ENCODE measurements at places on chromosomes 5 and 9.

DNA sequence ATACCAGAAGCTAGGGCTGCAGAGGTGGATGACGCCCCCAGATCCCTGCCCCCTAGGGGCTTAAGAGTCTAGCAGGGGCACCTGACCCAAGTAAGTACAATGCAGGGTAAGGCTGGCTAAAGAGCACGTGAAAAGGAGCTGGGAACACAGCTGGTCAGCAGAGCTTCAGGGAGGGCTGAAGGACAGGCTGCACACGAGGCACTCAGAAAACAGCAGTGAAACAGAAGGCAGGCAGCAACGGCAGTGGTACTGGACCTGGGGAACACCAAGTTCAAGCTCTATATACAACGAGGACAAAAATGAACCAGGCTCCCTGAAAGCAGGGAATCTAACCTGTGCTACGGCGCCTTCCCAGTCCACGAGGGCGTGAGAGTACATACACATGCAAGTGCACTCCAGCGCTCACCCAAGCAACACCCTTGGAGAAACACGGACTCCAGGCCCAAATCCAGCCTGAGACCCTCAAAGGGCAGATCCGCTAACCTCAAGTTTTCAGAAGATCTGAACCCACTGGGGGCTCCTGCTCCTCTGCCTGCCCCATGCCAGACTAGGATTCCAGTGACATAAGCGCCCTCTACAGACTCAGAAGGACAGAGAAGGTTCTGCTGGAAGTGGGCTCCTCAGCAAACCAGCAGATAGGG lies 57.4 kb downstream of the PSMB7 start:
- DNase-seq = no peak

DNA sequence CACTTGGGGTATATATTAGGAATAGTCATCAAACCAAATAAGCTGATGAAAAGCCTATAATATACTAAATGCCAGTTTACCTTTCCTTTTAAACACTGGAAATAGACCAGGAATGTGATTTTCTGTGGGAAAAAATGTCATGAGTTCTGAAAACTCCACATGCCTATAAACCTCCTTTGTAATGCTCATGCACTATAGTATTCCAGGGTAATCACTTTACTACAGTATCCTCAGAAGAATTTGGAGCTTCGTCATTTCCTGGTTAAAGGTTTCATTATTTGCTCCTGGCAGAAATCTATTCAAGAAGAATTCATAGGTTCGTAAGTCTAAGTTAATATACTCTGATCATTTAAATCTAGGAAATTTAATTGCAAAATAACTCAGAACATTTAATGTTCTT lies 1076.7 kb upstream of the DMAC1 start:
- no peak for DNase-seq

- no peak for DNase-seq
Observed at GRCh38 chr9:122797316-122798063, 2.4 kb upstream of the OR1K1 start.

GRCh38 chr5:158407824-158408195 lies 548.9 kb upstream of the CLINT1 start:
- no peak for DNase-seq

- DNase-seq = no peak
Observed at GRCh38 chr9:37732952-37733351, 20.7 kb upstream of the TRMT10B start.

DNA sequence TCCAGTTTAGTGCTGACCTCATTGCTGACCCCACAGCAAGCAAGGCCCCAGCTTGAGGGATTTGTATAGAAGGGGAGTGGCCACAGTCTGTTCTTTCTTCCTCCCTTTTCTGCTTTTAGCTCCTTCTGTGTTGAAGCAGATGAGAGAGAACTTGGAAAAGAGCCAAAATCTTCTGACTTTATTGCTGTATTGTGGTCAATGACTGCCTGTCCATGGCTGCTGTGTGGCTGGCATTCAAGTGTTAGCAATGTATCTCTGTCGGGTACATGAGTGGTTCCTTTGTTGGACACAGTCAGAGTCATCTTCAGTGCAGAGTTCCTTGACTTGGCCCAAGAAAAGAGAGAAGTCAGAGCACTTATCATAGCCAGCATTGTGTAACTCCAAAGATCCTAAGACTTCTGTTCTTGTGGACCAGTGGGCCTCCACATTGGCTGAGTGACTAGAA lies 154.1 kb downstream of the LRRC70 start:
- peak; percentile 75 for DNase-seq

DNA sequence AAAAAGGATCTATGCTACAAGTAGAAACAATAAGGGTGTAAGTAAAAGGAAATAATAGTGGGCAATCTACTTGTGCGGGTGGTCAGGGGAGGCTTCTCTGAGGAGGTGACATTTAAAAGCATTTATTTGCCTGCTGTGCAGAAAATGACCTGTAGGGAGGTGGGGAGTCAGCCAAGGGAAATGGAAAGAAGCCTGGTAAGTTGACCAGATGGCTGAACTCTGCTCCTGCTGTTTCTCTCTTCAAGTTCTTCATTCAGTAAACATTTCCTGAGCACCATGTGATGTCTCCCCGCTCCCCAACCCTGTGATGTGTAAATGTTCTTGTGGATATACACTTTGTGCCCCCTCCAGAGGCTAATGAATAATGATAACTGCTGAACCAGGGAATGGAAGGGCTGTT lies 9.9 kb upstream of the SPIN1 start:
- DNase-seq = no peak

- no peak for DNase-seq
Observed at GRCh38 chr5:121239951-121240350, 611.7 kb upstream of the FTMT start.

GRCh38 chr5:158435161-158435616 lies 576.2 kb upstream of the CLINT1 start:
- DNase-seq = peak; percentile 70

- no peak for DNase-seq
Observed at GRCh38 chr5:20649966-20650365, 662.0 kb upstream of the CDH18 start.

GRCh38 chr5:112004867-112005622 lies 248.1 kb upstream of the NREP start:
- DNase-seq = peak; percentile 50

DNA sequence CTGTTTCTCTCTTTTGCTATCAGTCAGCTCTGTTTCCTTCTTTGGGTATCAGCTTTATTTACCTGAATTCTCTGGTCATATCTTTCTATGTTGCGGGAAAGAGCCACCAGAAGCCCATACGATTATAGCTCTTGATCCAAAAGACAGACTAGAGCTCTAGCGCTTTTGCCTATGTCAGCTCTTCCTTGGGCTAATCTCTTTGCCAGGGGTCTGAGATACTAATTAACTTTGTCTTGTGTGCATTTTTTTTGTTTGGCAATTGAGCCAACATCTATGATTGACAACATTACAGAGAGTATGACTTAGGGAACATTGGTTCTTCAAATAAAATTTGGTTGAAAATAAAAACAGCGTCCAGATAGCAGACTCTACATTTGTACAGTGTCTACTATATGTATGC lies 603.0 kb downstream of the KCTD16 start:
- DNase-seq = no peak

DNA sequence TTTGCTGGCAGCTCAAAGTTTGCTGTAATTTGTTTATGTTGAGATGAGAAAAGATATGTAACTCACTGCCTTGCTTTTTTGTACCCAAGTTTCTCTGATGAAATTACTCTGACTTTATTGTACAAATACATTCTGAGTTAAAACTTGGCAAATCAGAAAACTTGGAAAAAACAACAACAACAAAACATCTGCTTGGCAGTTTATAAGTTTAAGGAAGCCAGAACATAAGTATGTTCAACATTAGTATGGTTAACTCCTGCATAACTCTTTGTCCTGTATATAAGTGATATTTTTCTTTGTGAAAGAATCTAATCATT lies 233.1 kb downstream of the MAST4 start:
- no peak for DNase-seq

DNA sequence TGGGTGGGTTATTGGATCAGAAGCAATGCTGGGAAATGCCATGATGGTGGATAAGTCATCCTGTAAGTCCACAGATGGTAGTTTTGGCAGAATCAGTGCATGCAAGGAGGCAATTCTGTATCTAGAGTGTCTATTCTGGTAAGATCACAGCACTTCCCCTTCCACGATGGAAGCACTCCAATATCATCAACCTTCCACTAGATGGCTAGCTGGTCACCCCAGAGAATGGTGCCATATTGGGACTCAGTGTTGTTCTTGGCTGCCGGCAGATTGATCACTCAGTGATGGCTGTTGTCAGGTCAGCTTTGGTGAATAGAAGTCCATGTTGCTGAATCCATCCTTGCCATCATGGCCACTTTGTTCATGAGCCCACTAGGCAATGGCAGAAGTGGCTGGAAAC lies 553.5 kb downstream of the CSNK1G3 start:
- DNase-seq = no peak

GRCh38 chr5:76456258-76456657 lies 53.2 kb downstream of the IQGAP2 start:
- DNase-seq = no peak

DNA sequence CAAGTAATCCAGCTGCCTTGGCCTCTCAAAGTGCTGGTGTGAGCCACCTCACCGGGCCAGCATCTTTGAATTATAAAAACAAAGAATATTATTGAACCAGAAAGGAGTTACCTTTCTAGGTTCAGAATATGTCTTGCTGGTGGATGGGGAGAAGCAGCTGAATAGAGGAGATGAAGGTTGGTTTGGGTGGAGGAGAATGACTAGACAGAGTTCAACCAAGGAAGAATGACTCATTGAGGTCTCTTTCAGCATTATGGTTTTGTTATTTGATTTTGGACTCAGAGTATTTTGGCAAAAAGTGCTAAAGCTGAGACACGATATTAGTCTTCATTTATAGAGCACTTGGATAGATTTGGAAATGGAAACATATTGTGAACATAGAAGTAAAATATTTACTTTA lies 75.2 kb upstream of the MPDZ start:
- peak; percentile 15 for DNase-seq

DNA sequence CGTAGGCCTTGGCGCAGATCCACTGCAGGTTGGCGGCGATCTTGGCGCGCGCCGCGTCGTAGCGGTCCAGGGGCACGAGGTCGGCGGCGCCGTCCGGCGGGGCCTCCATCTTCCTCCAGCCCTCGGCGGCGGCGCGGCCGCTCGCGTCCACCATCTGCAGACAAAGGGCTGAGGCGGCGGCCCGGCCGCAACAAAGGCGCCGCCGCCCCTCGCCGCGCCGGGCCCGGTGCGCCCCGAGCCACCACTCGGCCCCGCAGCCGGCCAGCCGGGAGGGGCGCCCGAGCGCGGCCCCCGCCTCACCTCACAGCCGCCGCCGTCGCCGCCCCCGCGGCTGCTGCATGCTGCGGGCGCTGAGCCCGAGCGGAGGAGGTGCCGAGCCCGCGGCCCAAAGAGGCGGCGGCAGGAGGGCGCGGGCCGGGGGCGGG lies 328 bp downstream of the CAMSAP1 start:
- no peak for DNase-seq

DNA sequence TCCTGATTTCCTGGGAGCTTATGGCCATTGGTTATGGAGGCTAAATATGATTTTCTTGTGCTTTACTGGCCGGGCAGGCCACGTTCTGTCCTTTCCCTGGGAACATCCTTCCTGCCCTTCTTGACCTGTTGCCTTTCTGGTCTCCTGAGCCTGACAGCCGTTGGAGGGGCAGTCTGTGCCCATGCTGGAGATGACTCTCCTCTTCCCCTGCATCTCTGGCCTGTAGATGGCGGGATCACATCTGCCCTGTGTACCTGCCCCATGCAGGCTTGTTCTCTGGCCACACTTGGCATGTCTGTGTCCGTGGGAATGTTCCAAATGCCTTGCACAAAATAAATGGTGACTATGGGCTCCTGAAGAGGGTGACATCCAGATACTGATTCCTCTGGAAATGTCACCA lies 253.1 kb upstream of the IRX4 start:
- no peak for DNase-seq

DNA sequence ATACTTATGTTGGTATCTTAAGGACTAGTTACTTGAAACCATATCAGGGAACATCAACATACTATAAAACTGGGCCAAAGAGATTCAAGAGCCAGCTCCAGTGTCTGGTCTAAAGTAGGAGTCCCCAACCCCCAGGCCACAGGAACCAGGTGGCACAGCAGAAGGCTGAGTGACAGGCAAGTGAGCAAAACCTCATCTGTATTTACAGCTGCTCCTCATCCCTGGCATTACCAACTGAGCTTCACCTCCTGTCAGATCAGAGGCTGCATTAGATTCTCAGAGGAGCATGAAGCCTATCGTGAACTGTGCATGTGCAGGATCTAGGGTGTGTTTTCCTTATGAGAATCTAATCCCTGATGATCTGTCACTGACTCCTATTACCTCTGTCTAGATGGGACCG lies 581.6 kb upstream of the CDH9 start:
- DNase-seq = no peak

DNA sequence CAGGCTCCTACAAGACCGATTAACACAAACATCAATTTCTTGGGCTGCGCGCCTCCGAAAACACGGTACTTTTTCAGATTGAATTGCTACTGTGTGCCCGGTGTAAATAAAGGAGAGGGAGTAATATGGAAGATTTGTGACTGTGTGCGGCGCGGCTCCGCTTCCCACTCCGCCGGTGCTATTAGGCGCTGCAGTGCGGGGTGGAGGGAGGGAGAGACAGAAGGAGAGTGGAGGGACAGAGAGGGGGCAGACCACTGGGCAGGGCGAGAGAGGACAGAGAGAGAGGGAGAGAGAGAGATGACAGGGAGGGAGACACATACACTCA lies 24.7 kb upstream of the RNU6ATAC start:
- no peak for DNase-seq

- DNase-seq = no peak
Observed at GRCh38 chr9:107288701-107289100, 5.6 kb downstream of the RAD23B start.

DNA sequence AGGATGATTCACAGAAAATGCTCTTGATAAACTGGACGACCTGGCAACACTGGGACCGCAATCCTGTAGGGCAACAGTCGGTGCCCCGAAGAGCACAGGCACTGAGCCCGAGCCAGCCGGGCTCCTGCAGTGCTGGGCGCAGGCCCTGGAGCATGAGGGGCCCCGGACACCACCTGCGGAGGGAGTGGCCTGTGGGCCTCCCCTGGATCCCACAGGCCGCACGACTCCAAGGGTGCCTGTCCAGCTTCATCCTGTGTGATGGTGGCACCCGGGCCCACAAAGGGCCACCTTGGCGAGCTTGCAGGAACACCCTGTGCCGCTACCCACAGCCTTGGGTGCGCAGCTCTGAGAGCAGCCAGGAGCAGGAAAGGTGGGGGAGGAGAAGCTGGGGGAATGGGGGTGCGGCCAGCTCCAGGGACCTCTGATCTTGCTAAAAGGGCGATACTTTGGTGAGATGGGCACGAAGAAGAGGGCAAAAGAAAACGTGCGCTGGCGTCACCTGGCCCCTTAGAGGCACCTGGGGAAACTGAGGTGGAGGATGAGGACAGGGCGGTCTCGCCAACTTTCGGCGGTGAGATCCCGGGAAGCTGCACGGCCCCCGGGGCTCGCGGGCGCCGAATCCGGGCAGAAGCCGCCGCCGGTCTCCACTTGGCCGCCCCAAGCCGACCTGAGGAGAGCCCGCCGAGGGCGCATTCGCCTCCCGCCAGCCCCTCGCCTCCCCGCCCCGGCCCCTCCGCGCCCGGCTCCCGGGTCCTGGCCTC lies 722 bp downstream of the TBC1D9B start:
- DNase-seq = peak; percentile 40

DNA sequence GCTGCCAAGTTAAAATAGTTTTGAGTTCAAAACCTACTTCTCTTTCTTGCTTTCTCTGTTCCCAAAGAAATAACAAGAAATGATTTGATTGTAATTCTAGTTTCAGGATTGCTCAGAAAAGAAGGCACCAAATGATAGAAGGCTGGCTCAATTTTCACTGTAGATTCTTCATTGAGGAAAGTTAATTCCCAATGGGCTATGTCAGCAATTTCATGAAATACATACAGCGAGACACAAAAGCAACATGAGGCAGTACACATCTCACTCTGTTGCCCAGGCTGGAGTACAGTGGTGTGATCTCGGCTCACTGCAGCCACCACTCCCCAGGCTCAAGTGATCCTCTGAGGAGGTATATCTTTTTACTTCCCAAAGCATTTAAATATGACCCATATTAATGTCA lies 1659.9 kb upstream of the C9orf72 start:
- DNase-seq = no peak

All from mammary epithelial cell (primary cell).